ENCODE measurements at places on chromosomes 11 and 22.

- no peak for DNase-seq
Observed at GRCh38 chr11:118530180-118530682, 761 bp upstream of the TMEM25 start.

- DNase-seq: no peak
Observed at GRCh38 chr11:2777871-2778629, 78.3 kb upstream of the KCNQ1OT1 start.

- no peak for DNase-seq
Observed at GRCh38 chr11:8381343-8381742, 117.7 kb upstream of the LMO1 start.

GRCh38 chr11:120563703-120564572, 52.4 kb downstream of the GRIK4 start:
- DNase-seq: no peak

DNA sequence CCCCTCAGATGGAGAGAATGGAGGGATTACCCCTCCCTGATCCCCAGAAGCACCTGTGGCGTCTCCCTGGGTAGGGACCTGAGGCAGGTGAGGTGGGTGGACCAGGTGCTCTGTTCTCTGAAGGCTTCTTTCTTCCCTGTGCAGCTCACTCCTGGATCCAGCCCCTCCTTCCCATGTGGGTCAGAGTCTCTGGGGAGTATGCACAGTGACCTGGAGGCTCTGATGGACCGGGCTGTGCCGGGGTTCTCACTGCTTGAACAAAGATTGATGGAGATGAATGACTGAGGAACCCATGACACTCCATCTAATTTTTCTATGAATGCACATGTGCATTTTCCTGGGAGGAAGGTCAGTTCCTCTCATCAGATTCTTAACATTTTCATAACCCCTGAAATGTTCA, 78.6 kb upstream of the SHANK2 start:
- no peak for DNase-seq

GRCh38 chr22:46370584-46371291, 35.2 kb downstream of the TRMU start:
- peak; percentile 10 for DNase-seq

- DNase-seq: no peak
Observed at GRCh38 chr11:4607096-4607495, 935 bp downstream of the TRIM68 start.

DNA sequence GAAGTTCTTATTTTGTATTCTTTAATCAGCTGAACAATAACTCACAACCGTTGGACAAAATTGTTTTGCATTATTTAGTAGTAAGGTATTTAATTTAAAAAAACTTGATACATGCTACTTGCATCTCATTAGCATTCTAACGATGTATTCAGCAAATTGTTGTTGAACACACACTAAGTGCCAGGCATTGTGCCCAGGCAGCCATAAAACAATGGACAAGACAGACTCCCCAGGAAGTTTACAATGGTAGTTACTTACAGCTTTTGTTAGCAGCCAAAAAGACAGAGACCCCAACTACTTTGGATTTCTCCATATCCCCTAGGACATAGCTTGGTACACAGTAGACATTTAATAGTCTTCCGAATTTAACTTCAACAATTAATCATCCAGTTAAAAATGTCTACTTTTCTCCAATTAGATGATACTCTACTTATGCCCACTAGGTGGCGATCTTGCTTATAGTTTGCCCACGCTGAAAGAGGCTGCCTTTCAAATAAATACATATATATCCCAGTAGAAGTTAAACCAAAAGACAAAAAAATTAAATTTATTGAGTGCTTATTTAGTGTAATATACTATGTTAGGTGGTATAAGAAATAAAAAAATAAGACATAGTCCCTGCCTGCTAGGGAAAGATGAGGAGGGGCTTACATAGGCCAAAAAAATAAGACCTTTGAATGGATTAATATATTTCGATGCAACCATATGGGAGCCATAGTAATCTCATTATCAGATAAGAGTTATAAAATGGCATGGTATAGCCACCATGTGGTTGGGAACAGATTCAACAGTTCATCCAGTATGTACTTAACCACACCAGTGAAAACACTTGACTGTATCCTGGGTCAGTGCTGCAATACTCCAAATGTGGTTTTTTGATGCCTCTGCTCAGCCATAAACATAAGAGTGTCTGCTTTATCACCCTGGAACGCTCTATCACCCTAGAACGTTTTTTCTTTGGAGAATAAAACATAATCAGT, 2.0 kb upstream of the FJX1 start:
- DNase-seq: no peak

DNA sequence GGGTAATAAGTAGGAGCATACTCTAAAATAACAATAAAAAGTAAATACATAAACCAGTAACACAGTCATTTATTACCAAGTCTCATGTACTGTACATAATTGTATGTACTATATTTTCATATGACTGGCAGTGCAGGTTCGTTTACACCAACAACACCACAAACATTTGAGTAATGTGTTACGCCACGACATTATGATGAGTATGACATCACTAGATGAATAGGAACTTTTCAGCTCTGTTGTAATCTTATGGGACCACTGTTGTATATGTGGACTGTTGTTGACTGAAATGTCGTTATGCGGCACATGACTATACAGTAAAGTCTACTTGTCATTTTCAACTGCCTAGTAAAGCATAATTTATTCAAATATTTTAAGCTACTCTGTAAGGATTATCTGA, 18.6 kb downstream of the KIF18A start:
- DNase-seq: no peak

DNA sequence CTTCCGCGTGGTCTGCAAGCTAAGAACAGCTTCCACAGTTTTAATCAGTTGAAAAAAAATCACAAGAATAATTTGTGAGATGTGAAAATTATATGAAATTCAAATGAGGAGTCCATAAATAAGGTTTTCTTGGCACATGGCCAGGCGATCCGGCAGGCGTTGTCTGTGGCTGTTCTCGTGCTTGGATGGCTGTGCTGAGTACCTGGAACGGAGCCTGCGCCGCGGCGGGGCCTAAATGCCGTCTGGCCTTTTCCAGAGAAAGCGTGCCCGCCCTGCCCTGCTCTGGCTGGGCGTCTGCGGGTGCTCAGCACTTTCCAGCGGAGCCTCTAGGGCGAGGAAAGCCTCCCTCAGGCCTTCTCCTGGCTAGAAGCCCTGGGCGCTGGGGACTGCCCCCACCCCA, 41.8 kb downstream of the OSBPL5 start:
- no peak for DNase-seq

- DNase-seq: no peak
Observed at GRCh38 chr11:27124514-27125264, 84.1 kb downstream of the BBOX1 start.

- DNase-seq: no peak
Observed at GRCh38 chr11:128766591-128767081, 72.8 kb downstream of the FLI1 start.

All from activated naive CD4-positive, alpha-beta T cell treated with Interleukin-2 at 50 U/mL for 16 hours (primary cell).